ENCODE measurements at places on chromosomes 4 and X.

DNA sequence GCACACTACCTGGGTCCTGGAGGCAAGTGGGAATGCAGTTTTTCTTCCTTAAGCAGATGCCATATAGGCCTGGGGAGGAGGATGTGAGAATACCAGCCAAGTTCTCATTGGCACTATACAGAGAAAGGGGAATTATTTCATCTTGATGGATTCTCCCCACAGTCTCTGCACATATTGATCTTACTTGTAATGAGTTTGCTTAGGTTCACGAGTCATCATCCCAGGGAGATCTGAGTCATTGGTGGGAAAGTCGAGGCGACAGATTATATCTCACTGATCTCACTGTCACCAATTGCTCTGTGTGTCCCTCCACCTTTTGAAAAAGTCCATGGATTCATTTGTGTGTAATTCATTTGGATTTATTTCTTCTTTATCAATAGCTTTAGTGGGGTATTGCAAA, 156.8 kb downstream of the AR start:
- no peak for DNase-seq

DNA sequence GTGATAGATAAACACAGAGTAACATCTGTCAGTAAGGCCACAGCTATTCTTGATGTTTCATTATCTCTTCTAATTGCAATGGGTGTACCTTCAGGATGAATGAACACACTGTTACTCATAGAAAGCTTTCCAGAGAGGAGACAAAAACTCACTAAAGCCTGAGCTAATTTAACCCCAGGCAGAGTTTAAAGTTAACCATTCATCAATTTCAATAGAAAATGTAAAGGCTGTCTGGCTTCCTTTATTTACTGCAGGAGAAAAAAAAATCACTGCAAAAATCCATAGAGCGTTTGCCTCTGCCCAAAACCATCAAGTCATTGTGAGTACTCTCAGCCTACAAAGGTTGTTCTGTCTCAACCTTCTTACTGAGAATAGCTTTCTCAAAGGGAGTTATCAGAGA, 376.9 kb downstream of the PPP4R3C start:
- no peak for DNase-seq

DNA sequence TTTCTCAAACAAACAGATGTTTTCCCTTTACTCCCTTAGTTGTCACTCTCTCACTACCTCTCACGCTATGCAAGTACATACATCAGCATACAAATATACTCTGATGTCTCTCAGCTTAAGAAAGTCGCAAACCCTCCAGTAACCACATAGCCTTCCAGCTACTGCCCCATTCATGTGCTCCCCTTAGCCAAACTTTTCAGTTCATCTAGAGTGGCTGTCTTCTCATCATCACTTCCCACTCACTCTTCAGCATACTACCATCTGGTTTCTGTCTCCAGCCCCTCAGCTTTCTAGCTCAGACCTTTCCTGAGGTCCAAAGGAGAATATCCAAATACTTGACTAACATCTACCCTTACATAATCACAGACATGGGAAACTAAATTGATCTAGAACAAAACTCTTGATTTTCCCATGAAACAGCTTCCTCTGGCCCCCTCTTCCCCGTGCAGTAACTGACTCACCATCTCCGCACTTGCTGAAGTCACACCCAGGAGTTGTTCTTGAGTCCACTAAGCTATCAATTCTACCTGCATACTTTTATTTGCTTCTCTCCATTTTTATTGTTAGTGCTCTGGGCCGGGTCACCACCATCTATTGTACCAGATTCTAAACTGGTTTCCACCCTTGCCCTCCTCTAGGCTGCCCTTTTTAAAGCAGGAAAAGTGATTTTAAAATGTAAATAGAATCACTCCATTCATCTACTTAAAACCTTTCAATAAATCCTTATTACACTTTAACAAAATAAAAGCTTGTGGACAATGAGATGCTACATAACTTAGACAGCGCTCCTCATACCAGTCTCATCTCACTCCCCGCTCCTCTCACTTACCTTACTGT, 57.2 kb downstream of the CASP6 start:
- no peak for DNase-seq

- DNase-seq, result no peak
Measured at GRCh38 chr4:164846566-164846965, 30.4 kb upstream of the APELA start.

DNA sequence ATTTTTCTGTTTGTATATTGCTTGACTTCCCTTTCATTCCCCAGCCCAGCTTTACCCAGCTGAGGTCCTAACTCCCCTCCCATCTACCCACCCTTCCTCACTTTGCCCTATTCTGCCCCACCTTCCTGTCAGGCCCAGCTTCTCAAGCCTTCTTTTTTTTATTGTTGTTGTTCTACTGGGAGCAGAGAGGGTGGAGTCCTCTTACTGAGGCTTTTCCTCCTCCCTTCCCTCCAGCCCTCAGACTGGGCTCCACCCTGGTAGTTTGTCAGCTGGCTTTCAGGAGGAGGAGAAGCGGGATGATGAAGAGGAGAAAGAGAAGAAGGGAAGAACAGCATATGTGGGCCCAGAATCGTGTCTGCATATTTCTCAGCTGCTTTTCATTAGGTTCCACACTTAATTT, 3.2 kb upstream of the KLF8 start:
- DNase-seq, result no peak

DNA sequence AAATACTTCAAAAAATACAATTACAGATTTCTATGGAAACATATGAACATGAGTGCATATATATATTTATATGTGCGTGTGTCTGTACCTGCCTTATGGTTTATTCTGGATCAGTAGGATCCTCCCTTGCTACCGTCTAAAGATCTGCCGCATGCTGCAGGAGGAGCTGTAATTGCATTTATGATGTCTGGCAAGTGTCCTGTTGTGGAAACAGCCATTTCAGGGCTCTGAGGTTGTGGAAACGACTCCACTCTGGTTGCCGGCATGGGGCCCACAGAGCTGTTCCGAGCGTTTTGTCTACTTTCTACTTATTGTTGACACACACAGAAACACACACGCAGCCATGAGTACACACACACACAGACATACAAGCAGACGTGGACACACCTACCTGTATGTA, 21.3 kb downstream of the CD99 start:
- DNase-seq, result no peak

DNA sequence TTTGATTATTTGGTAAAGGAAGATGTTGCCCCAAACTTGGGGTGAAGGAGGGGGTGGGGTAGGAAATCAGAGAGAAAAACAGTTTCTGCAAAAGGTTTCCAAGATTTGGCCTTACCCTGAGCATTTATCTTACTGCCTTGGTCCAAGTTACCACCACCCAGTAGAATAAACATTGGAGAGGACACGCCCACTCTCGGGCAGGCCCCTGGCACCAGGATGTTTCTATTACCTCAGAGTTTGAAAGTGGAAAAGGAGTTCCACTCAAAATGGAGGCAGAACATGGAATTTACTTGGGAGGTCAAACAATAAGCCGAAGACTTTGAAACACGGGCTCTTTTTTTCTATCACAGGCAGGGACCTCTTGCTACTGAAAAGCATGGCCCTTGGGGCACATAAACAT, 113.7 kb downstream of the CHRNA9 start:
- DNase-seq, result no peak

GRCh38 chr4:77145842-77146185, 11.2 kb upstream of the CCNG2 start:
- DNase-seq, result no peak

DNA sequence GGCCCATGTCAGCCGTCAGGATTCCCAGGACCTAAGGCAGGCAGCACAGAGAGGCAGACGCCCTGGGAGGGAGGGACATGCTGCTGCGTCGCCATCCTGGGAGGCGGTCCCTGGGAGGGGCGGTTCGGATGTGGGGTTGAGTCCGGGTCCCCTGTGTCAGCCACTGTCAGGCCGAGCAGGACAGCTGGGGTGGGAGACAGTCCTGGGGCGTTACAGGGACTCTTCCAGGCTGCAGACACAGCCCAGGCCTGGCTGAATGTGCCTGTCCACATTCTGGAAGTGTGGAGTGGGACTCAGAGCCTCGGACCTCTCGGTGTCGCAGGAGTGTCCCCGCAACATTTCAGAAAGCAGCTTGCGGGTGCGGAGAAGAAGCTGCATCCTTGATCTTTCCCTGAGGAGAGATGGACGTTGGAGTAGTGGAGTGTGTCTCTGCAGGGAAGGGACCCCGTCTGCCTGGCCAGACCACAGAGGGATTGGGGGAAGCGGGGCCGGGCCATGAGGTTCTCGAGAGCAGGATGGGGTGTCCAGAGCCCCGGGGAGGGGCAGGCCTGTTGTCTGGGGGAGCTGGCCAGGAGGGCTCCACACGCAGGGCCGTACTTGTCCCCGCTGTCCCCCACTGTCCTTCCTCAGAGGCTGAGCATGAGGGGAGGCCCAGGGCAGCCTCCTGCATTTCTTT, 6.1 kb downstream of the AKAP17A start:
- no peak for DNase-seq

DNA sequence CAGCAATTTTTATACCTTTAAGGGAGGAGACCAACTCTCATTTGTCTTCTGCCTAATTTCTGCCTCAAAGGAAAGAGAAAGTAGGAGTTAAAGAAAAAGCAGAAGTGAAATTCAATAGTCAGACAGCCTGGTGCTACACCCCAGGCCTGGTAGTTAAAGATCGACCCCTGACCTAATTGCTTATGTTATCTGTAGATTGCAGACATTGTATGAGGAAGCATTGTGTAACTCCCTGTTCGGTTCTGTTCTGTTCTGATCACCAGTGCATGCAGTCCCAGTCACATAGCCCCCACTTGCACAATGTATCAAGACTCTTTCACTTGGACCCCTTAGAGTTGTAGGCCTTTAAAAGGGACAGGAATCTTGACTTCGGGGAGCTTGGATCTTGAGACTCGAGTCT, 335.9 kb upstream of the AR start:
- no peak for DNase-seq

GRCh38 chr4:94871644-94872305, 114.0 kb downstream of the BMPR1B start:
- no peak for DNase-seq

- DNase-seq, result no peak
Measured at GRCh38 chrX:65758505-65758904, 91.1 kb downstream of the MSN start.

DNA sequence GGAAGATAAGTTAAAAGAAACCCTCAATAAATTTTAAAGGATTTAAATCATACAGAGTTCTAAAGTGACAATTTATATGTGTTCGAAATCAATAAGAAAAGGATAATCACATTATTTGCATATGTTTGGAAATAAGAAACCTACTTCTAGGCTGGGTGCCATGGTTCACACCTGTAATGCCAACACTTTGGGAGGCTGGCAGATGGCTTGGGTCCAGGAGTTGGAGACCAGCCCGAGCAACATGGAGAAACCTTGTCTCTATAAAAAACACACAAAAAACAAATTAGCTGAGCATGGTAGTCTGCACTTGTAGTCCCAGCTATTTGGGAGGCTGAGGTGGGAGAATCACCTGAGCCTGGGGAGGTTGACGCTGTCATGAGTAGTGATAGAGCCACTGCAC, 8.1 kb upstream of the SAP30 start:
- DNase-seq, result no peak

GRCh38 chr4:8676676-8677075, 84.1 kb downstream of the CPZ start:
- DNase-seq, result no peak

GRCh38 chr4:101393256-101393655, 45.9 kb upstream of the PPP3CA start:
- DNase-seq, result no peak

GRCh38 chrX:38948046-38948445, 146.8 kb downstream of the MID1IP1 start:
- no peak for DNase-seq

DNA sequence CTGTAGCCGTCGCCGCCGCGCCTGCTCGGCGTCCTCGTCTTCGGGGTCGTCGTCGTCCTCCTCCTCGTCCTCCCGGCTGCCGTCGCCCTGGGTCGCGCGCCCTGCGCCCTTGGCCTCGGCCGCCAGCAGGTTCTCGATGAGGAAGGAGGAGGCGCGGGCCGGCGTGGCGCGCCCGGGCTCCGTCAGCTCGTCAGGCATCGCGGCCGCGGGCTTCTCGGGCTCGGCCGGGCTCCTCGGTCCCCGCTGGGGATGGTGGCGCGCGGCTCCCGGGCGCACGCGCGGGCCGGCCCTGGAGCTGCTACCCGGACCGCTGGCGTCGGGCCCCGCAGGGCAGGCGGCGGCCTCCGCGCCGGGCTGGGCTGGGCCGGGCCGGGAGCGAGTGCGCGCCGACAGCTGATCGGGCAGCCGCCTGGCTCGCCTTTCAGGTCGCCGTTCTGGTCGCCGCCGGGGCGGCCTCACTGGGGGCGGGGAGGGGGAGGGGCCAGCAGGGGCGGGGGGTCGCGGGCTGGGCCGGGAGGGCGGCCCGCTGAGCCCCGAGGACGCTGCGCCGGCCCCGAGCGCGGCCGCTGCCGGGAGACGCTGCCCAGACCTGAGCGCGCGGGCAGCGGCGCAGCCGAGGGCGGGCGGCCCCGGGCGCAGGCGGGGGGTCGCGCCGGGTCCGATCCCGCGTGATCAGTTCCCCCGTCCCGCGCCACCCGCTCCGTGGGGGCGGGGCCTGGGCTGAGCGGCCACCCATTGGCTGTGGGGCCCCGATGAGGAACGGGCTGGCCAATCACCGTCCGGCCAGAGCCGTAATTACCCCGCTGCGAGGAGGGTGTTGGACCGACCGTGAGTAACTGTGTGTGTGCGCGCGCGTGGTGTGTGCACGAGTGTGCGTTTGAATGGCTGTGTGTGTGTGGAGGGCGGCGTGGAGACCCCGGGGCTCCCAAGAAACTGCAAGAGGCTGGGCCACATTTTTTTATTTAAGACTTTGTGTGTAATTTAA, at the start of gene HMX1:
HMX1 (minus strand) TSS at position 423 of the 985 bp plus-strand sequence; CDS start at position 198, 225 bp downstream.
- peak; percentile 59 for DNase-seq

- DNase-seq, result peak; percentile 51
Measured at GRCh38 chrX:40154250-40154852, 56.6 kb upstream of the BCOR start.

DNA sequence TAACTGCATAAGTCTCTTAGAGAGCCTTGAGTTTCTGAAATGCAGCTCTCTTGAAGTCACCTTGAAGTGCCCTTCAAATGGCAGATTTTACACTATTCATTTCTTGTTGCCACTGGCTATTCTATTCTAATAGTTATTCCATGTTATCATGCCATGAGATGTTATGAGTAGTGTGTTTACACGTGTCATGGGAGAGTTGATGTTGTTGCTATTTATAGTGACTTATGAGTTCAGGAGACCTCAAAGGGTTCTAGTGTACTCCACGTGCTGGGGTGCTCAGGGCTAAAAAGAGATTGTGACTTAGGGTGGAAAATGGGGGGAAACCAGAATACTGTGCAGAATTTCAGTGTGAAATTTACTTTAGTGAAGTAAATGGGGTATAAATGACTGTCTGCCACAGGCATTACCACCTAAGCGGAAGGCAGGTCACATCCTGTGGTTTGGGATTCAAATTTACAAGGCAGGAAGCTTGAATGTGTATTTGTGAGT, 77.1 kb upstream of the SLC4A4 start:
- no peak for DNase-seq

GRCh38 chr4:10385994-10386394, 71.2 kb downstream of the ZNF518B start:
- no peak for DNase-seq

DNA sequence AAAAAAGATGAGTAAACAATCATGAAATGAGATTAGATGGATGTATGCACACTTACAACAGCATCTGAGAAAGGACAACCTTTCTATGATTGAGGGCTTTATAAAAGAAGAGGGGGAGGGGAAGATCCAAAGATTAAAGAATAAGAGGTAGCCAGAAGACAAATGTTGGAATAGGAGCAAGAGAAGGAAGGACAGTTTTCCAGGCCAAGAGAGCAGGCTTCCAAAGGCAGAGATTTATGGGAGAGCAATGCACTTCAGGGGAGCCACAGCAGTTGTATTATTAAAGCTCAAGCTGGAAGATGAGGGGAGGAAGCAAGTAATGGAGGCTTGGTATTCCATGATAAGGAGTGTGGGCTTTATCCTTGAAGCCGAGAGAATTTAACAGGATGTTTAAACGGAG, 110.3 kb upstream of the PTPN13 start:
- no peak for DNase-seq
